Placental epithelial cell (primary cell): ENCODE measurements at places on chromosomes 4 and X. TPM values are rescaled to one million over a fixed set of nuclear protein-coding genes. Genes with fewer than 3 reads are reported as not detected.

Gene DCHS2
- under 0.01 TPM in 2 replicates for total RNA-seq

Gene CFAP47
- total RNA-seq: under 0.01 TPM in 2 replicates

Gene PNMA3
- total RNA-seq: not detected in 2 replicates

Gene MGARP
- 0.79 and 1.4 TPM in 2 replicates for total RNA-seq

Gene FGB
- not detected in 2 replicates for total RNA-seq
